Fibroblast of skin of scalp (primary cell): ENCODE measurements at places on chromosomes 13 and 19.

DNA sequence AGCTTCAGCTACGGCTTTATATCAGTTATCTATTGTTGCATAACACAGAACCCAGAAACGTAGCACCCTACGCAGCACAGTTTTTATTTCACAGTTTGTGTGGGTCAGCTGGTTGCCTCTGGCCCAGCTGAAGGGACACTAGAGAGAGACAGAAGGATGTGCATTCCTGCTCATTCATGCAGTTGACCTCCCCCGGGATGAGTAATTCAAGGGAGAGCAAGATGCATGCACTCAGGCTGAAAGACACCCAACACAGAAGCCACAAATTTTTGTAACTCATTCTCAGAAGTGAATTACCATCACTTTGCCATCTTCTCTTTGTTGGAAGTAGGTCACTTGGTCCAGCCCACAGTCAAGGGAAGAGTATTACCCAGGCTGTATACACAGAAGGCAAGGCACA lies 89.5 kb downstream of the EFNB2 start:
- peak; percentile 68 for DNase-seq

- DNase-seq, result no peak
These were observed 2.2 kb downstream of the ZNF787 start for GRCh38 chr19:56118666-56119581.

GRCh38 chr19:7729831-7730285 lies 2.1 kb downstream of the CLEC4G start:
- no peak for DNase-seq

DNA sequence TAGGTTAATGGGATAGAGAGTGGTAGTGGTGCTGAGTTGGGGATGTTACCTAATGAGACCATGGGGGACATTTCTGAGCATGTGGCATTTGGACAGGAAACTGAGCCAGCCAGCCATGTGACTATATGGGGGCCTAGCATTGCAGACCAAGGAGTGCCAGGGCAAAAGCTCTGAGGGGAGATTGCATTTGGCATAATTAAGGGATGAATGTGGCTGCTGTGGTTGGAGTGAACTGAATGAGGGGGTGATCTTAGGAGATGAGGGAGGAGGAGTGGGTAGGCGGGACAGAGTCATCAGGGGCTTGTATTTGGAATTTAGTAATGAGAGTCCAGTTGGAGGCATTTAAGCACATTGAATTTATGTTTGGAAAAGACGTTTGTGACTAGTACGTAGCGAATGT lies 6.6 kb downstream of the PCCA start:
- no peak for DNase-seq

DNA sequence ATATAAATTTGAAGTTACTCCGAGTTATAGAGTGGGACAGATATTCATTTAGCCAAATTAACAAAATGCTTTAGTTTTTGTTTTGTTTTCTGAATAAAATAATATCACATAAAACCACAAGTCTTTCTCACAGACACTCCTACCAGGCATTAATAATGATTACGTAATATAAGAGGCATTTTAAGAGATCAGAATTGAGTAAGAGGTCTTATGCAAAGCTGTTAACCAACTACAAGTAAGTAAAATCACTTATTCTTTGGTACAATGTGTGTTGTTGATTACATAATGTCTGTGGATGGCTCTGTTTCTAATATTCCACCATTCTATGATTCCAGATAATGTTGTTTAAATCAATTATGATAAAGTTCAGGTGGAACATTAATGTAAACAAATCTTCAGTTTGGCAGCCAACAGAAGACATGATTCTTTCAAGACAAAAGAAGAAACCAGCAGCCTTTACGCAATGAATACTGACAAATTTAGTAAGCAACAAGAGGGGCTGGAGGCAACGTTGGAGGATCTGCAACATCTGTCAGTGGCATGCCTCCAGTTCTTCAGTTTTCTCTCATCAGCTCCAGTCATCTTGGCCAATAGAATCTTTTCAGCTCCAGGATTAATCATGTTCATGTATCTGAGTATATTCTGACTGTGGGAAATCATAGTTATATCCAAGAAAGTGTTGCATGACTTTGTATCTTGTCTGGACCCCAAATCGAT lies 403.8 kb downstream of the SLITRK5 start:
- no peak for DNase-seq

- DNase-seq, result no peak
These were observed 216.9 kb downstream of the RGCC start for GRCh38 chr13:41674246-41674645.

DNA sequence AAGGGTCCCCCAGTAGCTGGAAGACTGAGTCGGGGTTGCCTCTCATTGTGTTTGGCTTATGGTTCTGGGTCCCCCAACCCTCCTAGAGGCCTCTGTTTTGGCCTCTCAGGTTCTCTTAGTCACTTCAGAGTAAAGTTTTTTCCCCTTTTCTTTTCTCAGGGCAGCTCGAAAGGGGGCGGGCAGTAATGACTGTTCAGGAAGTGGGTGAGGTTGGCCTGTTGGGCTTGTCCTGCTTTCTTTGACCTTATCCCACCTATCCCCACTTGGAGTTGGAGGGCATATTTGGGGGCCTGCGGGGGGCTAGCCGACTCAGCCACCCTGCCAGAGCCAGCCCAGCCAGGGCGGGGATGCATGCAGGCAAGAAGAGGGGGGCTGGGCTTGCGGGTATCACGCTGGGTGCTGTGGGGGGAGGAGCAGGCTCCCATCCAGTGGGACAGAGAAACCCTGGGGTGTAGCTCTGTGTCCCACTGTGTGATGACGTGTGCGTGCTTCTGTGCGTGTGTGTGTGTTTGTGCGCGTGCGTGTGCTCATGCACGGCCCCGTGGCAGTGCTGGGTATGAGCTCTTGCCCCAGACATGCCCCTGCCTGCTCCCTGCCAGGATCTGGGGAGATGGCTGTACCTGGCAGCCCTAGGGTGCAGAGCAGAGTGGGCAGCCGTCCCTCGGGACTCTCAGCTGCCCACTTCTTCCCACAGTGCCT lies 1.4 kb downstream of the CIC start:
- DNase-seq, result peak; percentile 87

DNA sequence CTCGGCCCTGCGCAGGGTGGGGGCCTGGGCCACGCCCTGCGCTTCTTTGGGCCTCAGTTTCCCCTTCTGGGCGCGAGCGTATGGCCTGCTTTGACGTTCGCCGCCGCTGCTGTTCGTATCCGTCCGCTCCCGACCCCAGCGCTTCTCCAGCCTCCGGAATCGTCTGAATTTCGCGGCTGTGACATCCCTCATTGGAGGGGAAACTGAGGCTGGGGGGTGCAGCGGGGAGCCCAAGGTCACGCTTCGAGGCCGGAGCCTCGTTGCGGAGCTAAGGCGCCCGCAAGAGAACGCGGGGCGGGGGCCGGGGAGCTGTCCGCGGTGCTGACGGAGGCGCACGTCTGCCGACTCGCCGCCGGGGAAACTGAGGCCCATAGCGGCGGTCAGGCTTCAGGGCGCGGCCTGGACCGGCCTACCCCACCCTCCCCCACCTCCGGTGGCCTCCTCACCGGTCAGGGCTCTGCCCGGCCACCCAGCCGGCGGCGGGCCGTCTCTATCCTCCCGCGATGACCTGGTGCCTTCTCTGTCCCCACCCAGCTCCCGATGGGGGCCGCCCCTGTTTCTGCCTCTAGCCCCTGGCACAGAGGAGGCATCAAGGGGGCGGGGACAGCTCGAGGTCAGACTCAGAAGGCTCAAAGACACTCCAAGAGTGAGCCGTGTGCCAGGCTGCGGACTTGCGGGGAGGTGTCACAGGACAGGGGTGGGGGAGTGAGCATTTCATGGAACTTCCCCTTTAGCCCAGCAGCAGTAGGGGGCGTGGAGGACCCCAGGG lies 3.0 kb upstream of the APC2 start:
- DNase-seq, result no peak

DNA sequence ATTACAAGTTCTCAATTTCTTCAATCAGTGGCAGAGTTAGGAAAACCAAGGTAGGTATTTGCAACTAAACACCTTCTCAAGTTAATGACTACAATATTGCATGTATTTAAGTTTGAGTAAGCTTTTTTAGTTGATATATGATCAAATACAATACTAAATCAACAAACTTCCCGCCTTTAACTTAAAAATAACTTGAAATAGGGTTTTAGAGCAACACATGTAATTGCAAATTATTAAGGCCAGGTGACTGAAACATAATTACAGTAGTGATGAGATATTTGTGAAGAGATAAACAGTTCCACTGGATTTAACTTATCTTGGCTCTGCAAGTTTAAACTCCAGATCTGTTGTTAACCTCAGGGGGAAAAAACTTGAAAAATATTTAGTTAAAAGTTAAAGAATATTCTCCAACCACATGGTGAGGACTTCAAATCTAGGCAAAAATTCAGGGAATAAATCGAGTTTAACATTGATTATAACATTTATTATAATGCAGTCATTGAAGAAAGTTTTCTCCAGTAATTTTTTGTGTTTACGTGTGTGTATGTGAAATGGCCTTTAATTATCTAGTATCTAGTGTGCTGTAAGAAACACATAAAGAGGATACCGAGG lies 3.6 kb downstream of the DACH1 start:
- no peak for DNase-seq

DNA sequence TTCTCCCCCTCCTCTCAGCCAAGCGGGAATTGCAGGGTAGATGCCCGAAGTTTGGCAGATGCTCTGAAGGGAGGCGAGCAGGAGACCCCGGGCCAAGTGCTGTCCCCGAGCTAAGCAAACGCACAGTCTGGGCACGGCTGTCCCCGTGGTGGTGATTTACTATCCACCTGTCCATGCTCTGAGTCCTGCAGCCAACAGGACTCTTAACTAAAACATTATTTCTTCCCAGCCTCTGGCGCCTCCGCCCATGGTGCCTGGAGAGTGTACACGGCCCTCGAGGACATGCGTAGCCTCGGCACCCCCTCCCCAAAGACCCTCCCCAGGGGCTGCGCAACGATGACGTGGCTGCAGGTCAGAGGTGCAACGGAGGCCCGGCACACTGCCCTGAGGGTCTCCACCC lies 7.6 kb downstream of the TINCR start:
- no peak for DNase-seq

DNA sequence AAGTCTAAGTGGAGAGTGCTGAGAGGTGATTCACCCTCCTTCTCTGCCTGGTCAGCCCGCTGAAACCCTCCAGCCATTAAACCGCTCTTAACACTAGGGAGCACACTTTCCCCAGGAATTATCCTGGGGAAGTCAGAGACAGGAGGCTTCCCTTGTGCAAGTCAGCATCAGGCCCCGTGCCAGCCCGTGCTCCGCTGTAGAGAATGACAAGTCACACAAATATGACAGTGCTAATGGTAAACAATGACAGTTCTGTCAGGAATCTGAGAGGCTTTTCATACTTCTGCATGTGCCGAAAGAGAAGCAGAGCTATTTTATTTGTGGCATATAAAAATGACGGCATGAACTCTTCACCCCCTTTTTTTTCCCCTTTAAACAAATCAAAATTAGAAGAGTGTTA lies 816.9 kb upstream of the SLC10A2 start:
- DNase-seq, result peak; percentile 99

GRCh38 chr13:64505336-64505910 lies 2724.7 kb downstream of the PCDH9 start:
- DNase-seq, result peak; percentile 54

GRCh38 chr13:60765700-60766411 lies 368.8 kb downstream of the TDRD3 start:
- DNase-seq, result peak; percentile 3

DNA sequence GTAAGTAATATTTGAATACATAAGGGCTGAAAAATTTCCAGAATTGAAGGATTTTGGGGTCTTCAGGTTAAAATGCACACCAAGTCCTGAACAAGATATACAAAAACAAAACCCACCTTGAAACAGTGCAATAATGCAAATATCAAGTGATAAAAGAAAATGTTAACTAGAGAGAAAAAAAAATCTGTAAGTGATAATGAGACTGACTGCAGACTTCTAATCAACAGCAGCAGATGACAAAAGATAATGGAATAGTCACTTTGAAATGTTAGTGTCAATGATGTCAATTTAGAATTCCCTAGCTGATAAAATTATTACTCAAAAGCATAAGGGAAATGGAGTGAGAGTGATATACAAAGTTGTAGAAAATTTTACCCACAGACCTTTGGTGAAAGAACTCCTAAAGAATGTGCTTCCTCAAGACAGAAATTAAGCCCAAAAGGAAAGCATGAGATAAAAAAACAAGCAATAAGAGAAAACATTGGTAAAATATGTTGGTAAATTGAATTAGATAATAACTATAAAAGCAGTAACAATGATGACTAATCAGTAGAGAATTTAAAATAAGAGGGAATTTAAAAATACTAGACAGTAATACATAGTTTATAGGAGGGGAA lies 12.4 kb upstream of the DGKH start:
- DNase-seq, result peak; percentile 59

DNA sequence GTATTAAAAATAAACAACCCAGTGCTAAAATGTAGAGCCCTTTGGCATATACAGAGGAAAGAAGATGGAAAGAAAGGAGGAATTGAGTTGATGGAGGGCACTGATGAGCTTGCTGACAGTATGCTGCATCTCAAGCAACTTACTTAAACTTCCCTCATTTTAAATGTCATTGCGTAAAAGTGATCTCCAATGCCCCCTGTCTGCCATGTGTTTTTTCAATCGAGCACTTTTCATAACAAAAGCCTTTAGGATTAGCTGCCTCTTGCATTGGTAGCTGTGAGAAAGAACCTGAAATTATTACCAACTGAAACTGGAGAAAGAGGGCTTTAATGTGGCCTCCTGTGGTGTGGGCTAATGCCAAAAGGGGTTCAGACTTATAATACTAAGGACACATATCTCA lies 541.6 kb downstream of the SUCLA2 start:
- peak; percentile 54 for DNase-seq

DNA sequence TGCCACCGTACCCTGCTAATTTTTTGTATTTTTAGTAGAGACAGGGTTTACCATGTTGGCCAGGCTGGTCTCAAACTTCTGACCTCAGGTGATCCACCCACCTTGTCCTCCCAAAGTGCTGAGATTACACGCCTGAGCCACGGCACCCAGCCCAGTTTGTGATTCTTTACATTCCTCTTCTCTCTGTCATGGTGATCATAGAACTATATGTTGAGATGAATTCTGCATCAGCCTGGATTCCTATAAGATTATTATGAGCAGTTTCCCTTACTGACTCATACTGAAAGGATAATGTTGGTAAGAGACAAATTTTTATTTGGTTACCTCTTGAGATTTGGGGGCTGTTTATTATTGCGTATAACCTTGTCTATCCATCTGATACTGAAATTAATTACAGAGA lies 121.5 kb upstream of the CSNK1A1L start:
- DNase-seq, result peak; percentile 91

- DNase-seq, result no peak
These were observed 1185.8 kb downstream of the UQCRFS1 start for GRCh38 chr19:28027116-28027515.

- DNase-seq, result no peak
These were observed 20.2 kb downstream of the AP1M1 start for GRCh38 chr19:16217716-16218451.

DNA sequence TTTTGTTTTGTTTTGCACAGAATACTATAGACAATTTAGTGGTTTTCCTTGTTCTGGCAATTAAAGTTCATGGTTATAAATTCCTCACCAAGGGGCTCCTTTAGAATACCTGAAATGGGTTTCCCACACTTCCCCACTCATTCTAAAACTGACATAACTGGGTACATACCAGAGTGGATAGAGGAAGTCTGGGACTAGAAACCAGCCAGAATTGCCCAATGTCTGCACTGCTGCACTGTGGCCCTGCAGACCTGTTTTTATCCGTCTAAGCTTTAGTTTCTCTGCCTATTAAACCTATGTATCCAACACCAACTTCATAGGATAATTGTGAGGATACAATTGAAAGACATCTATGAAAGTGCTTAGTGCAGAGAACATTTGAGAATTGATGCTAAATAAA lies 498.6 kb downstream of the KCTD12 start:
- DNase-seq, result no peak
